ENCODE measurements at places on chromosomes 5 and 9.

GRCh38 chr5:100322483-100322882 lies 212.7 kb upstream of the FAM174A start:
- no peak for DNase-seq

DNA sequence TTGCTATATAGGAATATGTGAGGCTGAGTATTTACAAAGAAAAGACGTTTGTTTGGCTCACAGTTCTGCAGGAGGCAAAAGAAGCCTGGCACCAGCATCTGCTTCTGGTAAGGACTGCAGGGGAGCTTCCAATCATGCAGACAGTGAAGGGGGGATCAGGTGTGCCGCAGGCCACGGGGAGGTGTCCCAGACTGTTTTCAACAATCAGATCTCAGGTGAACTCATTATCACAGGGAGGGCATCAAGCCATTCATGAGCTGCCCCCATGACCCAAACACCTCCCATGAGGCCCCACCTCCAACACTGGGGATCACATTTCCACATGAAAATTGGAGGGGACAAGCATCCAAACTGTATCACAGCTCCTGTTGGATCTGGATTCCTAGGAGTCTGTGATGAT lies 30.4 kb upstream of the TRIM14 start:
- DNase-seq: no peak

GRCh38 chr9:122227575-122227900 lies 1.2 kb downstream of the LHX6 start:
- no peak for DNase-seq

DNA sequence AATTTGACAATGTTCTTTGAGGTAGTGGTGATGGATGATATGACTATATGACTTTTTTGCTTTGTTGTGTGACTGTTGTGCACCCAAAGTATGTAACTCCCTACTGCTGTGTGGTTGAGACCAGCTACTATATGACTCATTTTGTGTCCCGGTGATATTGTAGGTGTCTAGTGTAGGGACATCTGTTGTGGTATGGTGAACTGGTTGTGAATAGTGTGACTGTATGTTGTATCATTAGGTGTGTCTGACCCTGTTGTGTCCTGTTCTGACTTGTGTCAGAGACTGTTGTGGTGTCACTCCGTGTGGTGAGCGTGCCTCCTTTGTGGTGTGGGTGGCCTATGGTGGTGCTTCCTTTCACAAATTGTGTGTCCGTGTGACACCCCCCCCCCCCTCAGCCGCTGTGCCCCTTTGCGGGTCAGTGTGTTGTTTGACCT lies 11.2 kb upstream of the CXXC5 start:
- peak; percentile 61 for DNase-seq

- no peak for DNase-seq
These were observed 41.9 kb upstream of the TNFAIP8 start for GRCh38 chr5:119313658-119314605.

DNA sequence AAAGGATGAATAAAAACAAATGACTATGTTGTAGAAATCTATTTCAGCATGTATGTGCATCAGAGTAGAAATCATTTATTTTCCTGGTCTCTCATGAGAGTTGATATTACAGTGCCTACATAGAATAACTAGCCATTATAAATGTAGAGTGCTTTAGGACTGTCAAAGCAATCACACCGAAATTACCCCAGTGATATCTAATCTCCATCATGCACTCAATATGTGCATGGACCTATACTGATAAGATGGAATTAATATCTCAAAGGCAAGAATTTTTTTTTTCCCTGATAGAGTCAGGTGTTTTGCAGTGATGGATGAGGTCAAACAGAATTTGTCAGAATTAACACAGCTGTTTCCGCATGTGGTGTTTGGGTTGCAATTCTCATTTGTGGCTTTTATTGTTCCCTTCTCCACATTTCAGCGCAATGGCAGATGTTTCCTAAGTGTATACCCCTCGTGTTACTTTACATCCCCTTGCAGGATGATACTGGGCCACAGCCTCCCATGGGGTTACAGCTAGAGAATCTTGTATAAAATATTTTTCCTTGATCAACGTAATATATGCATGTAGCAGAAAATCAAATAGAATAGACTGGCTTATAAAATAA lies 298.8 kb downstream of the RASEF start:
- DNase-seq: no peak

DNA sequence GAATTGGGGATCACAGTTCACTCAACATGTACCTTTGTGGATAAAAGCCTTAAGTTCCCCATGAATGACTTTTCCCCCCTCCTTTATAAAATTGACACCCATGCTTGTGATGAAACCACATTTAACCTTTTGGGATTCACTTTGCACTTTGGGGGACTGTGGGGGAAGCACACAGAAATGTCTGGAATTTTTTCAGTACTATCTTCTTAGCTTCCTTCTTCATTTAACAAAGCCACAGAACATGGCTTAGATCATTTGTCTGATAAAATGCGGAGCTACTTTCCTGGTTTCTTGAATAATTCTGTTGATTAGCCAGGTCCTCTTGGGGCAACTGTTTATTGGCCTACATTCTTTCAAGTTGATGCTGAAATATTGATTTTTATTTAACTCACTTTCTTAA lies 29.9 kb downstream of the TNFSF15 start:
- no peak for DNase-seq

- no peak for DNase-seq
These were observed 2.5 kb downstream of the SLC6A18 start for GRCh38 chr5:1227667-1228066.

DNA sequence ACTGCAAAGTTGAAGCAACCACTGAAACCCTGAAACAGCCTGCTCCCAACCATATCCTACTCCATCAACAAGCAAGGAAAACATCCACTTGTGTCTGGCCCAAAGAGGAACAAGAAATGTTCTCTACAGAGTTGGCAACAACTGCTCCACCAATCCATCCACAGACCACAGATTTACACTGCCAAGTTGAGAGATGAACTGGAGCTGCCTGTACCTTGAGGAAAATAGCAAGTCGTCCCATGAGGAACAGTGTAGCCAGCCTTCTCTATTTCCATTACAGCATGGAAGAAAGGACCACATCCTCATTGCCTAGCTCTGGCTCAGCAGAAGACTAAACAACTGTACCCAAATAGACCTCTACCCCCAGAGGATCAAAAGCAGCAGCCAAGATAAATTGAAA lies 60.4 kb downstream of the DEPDC1B start:
- no peak for DNase-seq

DNA sequence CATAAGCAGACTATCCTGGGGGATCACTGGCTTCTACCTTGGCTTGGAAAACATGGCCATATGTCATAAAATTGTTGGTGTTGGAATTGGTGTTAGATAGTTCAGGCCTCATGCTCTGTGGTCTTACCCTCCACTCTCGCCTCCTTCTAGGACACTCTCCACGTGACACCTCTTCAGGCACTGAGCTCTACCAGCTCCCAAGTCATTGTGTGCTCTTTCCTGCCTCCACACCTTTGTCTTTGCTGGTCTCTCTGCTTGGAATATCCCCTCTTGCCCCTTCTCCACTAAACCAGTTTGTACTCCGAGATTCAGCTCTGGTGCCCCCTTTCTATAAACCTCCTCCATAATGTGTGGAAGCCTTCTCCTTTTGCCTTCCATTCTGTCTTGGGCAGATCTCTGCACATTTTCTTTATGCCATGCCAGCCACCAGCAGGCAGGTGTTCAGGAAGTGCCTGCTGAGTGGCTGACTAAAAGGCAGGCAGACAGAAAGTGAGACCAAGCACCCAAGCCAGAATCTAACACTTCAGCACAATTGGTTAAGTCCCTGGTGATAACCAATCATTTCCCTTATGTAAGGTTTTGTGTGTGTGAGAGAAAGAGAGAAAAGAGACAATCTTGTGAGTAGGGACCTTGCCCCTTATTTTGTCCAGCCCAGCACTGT lies 37.7 kb downstream of the SAR1B start:
- no peak for DNase-seq

DNA sequence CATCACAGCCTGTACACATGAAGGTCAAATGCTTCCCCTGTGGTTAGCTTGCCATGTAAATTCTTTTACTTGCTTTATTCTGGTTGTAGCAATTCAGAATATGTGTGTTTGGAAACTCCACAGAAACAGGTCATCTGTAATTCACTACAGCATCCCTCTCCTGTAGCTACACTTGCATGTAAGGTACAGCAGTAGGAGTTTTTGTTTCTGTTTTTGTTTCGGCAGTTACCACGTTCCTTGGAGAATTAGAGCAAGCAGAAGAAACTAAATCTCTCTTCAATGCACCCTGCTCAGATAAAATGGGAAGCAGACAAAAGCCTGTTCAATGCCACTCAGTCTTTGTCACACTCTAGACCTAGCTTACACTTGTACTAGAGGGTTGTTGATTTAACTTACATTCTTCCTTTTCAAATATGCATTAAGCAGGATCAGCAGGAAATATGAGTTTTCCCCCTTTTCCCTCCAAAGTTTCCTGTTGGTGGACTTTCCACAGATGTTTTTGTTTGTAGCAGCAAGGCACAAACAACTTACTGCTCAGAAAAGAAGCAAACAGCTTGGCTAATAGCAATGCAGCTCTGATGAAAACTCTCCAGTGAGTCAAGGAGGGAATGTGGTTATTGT lies 80.9 kb downstream of the YIPF5 start:
- DNase-seq: no peak

- no peak for DNase-seq
These were observed 54.1 kb downstream of the DAPK1 start for GRCh38 chr9:87551772-87552217.

DNA sequence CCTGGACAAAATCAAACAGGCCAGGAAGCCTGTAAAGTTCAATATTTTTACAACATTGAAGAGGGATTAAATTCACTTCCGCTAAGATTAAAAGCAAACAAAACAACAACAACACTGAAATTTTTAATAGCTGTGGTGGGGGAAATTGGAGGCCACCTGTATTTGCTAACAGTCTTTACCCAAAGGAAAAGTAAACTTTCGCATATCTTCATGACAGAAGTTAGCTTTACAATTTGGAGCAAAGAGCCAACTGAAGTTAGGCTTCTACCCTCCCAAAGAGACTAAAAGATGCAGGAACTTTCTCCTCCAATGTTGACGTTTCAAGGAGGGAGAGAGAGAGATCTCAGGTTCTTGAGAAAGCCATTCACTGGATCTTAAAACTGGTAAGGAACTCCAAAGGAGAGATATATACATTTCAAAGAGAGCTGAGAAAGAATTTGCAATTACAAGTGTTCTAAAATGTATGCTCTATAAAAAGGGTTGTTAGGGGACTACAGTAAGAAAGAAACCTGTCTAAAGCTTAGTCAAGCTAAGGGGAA lies 349.2 kb upstream of the CDH9 start:
- DNase-seq: no peak

DNA sequence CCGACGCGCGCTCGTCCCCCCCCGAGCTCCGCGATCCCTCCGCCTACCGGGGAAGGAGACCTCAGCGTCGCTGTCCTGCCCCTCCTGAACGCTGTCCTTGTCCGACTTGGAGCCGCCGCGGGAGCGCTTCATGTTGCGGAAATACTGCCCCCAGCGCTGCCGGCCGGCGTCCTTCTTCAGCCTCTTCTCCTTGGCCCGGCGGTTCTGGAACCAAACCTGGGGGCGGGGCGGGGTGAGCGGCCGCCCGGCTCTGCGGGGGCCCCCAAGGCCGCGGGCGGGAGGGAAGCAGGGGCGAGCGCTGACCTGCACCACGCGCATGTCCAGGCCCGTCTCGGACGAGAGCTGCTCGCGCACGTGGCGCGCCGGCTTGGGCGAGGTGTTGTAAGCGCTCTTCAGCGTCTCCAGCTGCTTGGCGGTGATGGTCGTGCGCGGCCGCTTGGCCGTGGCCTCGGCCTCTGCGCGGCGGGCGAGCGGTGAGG lies 6.3 kb downstream of the LHX3 start:
- DNase-seq: no peak

GRCh38 chr9:97848215-97848479 lies 4.9 kb upstream of the FOXE1 start:
- DNase-seq: no peak

DNA sequence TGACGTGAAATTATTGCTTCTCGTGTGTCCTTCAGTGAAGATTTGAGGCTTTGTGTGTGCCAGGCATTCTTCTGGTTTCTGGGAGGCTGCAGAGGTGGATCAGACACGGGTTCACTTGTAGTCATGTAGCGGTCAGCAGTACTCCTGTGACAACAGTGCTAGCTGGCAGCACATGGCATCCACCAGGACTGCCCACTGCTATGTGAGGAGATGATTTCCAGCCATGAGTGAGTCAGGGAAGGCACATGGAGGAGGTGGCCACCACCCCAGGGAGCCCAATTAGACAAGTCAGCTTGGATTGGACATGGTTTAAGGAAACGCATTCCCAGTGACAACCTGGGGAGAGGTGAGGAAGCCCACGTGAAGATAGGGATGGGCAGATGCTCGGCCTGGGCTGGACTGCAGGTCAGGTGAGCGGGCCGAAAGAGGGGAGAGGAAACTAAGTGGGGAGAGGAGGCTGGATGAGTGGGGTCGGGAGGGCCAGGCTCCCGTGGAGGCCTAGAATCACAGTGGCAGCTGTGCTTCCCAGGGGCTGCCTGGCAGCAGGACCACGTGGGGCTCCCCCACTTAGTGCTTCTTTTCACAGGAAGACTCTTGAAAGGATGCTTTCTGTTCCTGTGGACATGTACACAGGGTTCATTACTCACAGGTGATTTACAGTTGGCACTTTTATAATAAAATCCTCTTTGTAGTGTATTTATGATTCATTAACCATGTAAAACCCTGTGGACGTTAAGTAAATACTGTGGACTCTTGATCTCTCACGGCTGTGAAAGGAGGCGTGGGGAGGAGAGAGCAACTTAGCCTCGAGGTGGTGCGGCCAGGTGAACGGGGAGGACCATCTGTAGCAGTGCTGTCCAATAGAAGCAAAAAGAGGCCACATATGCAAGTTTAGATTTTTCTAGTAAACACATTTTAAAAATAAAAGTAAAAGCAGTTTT lies 80.0 kb upstream of the OTULINL start:
- DNase-seq: no peak

DNA sequence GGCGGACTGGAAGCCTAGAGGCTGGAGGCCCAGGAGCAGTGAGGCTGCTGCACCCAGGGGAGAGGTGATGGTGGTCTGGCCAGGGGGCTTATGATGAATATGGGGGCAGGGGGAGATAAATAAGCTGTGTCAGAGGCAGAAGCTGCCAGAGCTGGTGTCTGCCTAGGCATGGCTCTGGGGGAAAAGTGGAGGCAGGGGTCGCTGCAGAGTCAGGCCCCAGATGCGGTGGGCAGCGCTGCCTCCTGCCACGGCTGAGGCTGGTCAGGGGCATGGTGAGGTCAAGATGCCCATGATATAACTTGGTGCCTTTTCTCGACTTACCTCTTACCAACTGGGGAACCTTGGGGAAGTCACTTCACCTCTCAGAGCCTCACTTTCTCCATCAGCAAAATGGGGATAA lies 51.1 kb downstream of the NSG2 start:
- DNase-seq: no peak

DNA sequence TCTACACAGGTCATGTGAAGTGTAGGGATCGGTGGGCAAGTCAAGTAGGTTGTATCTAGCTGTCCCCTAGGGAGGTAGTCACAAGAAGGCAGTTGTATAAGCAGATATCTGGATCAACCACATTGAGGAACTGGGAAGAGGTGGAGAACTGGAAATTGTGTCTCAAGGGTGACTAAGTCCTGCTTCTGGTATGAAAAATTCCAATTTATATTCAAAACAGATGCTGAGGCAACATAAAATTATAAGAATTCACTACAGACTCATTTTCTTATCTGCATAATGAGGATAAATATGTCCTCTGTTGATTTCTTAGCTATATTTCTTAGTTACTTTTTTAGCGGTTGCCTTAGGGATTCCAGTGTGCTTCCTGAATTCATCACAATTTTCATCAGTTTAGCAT lies 46.8 kb downstream of the GALNT12 start:
- no peak for DNase-seq

Measured in CD4-positive, alpha-beta T cell treated with Interleukin-15 for 4 hours (primary cell).